ENCODE measurements at places on chromosomes 7 and 10.

DNA sequence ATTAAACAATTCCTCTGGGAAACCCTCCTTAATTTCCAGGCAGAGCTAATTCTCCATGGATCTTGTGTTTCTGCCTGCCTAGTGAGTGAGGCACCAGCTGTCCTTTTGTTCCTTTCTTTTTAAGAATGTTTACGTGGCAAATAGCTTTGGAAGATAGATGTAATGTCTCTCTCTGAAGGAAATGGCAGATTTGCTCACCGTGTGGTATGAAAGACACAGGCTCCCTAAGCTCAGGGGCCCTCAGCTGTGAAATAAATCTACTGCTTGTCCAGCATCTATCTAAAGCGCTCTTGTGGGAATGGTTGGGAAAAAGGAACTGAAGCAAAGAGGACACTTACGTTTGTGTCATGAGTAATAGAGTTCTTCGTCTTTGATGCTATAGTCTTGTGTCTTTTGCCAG, 64.6 kb downstream of the FAS start:
- no peak for DNase-seq

DNA sequence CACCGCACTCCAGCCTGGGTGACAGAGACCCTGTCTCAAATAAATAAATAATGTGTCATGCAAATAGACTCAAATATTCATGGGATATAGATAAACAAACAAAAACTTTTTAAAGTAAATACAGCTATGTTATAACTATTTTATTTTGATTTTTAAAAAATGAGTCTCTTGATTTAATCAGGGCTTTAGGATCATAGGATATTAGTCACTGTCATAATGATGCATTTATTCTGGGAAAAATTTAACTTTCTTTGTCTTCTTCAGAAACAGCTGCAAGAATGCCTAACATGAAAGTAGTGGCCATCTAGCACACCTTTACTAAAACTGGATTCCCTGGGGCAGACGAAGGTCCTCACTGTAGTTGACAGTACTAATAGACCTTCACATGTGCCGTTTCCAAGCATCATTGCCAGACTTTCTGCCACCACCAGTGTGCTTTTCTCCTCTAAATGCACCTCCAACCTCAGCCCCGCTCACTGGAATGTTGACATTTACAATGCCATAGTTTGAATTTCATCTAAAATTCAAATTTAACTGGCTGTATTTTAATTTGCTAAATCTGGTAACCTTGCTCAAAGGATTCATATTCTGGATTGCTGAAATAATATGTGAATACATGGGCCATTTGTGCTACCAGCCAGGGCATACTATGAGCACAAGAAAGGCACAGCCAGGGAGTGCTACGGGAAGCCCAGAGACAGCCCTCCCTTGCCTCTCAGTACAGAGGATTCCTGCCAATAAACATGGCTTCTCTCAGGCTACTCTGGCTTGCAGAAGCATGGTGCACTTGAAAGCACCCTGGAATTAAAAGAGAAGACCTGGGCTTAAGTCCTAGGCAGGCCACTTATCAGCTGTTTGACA, 63.4 kb upstream of the ADO start:
- no peak for DNase-seq

DNA sequence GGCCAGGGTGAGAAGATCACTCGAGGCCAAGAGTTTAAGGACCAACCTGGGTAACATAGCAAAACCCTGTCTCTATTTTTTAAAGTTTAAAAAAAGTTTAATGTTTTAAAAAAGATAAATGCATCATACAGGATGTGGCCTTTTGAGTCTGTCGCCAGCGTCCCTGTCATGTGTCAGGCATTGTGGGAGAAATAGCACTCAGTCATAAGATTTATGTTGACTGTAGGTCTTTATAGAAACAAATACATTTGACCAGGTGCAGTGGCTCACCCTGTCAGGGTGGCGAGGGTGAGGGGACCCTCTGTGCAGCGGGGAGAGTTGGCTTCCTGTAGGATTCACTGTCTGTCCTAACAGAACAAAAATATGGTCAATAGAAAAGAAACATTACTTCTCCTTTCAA, 63.5 kb upstream of the SH2B2 start:
- no peak for DNase-seq

DNA sequence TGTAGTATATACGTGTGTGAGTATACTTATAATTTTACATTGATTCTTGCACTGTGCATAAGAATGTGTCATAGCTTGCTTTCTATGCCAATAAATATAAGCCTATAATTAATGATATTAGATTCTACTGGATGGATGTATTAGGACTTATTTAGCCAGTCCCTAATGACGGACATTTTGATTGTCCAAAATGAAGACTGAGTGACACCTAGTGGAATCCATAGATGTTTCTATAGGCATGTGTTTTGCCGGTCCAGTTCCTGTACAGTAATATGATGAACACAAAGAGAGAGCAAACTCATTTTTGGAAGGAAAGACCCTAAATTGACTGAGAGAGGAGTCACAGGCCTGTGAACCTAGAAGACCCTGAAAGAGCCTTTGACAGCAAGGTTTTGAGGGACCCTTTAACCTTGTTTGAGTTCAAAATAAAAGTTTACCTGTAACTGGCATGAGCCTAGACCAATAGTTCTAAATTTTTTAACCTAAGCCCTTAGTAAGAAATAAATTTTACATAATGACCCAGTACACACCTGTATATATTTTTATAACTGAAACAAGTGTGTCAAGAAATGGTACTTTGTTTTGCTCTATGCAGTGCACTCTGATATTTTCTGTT, 42.4 kb upstream of the AGBL3 start:
- DNase-seq = no peak

DNA sequence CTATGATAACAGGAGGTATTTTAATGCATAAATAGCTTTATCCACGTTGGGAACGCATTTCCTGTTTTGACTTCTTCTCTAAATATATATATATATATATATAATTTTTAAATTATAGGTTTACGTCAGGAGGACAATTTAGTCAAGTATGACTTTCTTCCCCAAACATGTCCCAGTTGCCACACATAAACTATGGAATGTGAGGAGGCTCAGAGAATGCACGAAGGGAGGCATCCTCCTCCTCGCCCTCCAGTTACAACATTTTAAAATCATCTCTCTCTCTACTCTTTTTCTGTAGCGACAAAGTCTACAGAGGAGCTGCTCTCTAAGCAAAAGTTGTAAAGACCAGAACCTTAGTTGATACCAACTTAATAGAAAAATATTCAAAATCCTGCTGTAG, 106.9 kb upstream of the LYZL1 start:
- no peak for DNase-seq

DNA sequence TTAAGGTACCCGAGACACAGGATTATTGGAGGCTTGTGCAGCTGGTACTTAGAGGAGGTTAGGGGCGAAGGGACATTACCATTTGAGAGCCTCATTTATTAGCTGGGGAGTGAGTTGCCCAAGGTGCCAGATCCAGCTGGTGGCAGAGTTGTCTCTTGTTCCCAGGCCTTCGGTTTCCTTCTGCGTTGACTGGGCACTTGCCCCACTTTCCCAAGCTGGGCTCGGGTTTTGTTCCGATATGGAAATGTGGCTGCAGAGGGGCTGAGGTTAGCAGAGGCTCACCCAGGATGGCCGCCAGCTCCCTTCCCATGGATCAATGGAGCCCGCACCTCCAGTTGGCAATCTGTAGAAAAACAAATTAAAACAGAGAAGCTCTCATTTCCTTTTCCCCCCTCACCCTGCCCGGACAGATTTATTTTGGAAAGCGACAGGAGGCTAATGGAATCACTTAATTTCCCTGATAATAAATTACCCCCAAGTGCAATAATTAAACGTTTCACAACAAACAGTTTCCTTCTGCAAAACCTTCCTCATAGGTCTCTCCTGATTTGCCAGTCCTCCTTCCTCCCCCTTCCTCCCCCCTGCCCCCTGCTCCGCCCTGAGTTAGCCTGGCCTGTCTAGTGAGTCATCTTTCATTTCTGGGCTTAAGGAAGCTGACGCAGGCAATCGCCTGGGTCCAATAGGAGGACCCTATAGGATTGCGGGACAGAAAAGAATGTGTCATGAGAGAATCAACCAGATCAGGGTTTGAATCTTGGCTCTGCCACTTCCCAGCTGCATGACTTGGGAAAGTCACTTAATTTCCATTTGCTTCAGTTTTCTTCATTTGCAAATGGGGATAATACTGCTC, 51.7 kb downstream of the ADRA2A start:
- DNase-seq = peak; percentile 37

DNA sequence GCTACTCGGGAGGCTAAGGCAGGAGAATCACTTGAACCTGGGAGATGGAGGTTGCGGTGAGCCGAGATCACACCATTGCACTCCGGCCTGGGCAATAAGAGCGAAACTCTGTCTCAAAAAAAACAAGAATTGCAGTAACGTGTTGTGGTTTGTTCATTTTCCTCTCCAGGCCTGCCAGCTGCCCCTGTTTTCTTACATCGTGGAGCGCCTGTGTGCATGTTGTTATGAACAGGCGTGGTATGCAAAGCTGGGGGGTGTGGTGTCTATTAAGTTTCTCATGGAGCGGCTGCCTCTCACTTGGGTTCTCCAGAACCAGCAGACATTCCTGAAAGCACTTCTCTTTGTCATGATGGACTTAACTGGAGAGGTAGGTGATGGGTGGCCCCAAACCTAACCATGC, 52.1 kb downstream of the TRRAP start:
- no peak for DNase-seq

DNA sequence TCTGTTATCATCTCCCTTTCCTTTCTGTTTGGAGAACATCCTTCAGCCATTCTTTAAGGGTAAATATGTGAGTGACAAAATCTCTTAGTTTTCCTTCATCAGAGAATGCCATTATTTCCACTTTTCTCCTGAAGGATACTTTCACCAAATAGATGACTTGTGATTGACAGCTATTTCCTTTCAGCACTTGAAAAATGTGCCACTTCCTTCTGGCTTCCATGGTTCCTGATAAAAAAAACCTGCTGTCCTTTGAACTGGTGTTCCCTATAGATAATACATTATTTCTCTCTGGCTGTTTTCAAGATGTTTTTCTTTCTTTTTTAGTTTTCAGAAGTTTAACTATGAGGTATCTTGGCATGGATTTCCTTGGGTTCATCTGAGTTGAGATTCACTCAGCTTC, 79.7 kb downstream of the TBXAS1 start:
- no peak for DNase-seq

- DNase-seq = no peak
Observed at GRCh38 chr10:76435157-76435556, 1003.7 kb downstream of the LRMDA start.

- DNase-seq = no peak
Observed at GRCh38 chr7:108086962-108087361, 43.2 kb downstream of the LAMB4 start.

DNA sequence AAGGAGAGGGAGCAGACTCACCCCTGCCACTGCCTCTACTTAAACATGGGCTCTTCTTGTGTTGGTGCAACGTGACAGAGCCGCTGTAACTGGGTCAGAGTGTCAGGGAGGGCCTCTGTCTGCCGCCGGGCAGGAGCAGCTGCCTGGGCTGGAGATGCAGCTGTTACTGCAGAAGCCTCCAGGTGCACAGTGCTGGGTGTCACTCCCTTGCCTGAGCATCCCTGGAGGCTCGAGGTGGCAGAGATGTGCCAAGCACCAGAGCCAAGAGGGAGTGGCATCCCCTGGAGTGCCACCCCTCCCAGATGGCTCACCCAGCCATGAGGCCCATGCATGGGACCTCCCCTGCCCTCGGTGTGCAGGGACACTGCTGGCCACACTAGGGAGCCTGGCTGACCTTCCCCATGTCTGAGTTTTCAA, 145.7 kb downstream of the PRPF18 start:
- no peak for DNase-seq

DNA sequence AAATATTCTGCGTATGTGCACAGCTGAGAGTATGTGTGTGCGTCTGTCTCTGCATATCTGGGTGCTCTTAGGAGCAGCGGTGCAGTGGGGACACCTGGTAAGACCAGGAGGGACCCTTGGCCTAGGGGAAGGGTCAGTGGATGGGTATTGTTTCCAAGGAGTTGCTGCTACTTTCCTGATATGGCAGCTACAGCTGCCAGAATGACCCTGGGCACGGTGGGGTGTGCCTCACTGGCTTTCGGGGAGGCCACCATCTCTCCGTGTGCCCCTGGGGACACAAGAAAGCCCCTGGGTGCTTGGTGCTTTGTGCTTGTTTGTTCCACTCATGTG, 8.6 kb downstream of the PFKFB3 start:
- no peak for DNase-seq

- DNase-seq = no peak
Observed at GRCh38 chr10:7610026-7610425, 56.7 kb downstream of the ITIH5 start.

GRCh38 chr10:21172542-21172929, 275.4 kb upstream of the NEBL start:
- DNase-seq = no peak

DNA sequence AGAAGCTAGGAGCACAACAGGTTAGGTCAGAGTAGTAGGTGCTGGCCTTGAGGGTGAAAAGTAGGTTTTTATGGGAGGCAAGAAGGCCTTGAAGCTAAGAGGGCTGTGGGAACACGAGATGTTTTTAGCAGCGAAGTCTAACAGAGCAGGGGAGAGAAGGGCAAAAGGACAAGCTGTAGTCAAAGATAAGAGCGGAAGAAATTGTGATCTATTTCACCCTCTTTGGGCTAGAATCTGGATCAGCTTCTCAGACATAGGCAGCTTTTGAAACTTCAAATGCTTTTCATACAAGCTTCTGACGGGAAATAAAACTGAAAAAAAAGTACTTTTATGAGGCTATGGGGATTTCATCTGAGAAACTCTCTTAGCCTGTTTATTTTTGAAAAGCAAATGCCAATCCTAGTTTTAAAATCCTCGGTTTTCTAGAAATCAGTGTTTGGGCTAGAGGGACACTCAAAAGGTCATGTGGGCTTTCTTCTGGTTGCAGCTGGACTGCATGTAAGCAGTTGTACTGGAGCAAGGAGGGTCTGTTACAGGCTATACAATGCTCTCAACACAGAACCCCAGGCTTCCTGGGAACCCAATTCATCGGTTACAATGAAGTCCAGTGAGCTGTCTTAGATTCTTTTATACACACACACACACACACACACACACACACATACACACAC, 83.6 kb downstream of the RNF216 start:
- no peak for DNase-seq

DNA sequence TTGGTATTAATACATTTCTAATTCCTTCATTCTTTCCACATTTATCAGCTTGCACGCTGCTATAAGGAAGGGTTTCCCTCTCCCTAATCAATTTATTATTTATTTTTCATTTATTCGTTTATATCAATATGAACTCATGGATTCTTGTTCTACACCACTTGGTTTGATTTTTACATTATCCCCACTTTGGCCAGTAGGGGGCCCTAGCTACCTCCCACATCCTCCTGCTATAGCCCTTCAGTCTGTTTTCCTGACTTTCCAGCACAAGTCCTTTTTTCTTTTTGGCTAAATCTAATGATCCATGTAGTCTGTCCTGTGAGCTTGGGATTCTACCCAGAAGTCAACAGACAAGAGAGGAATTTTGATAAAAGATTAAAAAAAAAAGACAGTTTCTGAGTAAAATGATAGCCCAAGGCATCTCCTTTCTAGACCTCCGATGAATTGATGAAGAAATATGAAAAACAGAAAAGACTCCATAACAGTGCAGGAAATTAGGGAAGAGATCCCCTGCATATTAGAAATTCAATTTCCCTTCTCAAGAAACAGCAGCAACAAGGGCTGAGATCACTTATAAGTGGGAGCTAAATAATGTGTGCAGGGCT, 47.7 kb downstream of the LYZL2 start:
- DNase-seq = no peak

GRCh38 chr10:87696922-87697745, 37.5 kb downstream of the PAPSS2 start:
- DNase-seq = no peak

Measured in CD4-positive, alpha-beta T cell treated with Interferon gamma for 1 hour (primary cell).